ENCODE measurements at places on chromosomes 4 and X.
A peak's percentile ranks its signal among the peaks of the same experiment; 100 is the strongest.

- peak; percentile 8 for DNase-seq
These were observed 21.3 kb upstream of the SULT1E1 start for GRCh38 chr4:69881173-69881773.

DNA sequence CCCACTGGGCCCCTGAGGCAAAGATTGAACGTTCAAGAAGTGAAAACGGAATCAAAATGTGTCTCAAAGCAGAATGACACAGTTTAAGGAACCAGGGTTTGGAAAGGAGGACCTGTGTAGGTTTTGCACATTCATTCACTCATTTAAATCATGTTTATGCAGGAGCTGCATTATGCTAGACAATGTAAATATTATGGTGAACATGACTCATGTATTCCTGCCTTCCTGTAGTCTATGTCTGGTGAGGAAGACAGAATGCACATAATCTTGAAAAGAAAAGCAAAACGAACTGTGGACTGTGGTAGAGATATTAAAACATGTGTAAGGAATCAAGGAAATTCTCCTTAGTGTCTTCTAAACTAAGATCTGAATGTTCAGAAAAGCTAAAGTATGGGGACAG lies 311.8 kb upstream of the SMIM31 start:
- DNase-seq = no peak

GRCh38 chrX:153576961-153577360 lies 22.0 kb downstream of the CCNQ start:
- DNase-seq = no peak

DNA sequence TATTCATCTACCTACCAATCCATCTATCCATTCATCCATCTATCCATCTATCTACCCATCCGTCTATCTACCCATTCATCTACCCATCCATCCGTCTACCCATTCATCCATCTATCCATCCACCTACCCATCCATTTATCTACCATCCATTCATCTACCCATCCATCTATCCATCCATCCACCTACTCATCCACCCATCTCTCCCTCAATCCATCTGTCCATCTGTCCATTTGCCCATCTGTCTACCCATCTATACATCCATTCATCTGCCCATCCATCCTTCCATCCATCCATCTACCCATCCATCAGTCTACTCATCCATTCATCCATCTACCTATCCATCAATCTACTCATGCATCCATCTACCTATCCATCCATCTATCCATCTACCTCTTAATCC lies 126.8 kb upstream of the PSAPL1 start:
- no peak for DNase-seq

DNA sequence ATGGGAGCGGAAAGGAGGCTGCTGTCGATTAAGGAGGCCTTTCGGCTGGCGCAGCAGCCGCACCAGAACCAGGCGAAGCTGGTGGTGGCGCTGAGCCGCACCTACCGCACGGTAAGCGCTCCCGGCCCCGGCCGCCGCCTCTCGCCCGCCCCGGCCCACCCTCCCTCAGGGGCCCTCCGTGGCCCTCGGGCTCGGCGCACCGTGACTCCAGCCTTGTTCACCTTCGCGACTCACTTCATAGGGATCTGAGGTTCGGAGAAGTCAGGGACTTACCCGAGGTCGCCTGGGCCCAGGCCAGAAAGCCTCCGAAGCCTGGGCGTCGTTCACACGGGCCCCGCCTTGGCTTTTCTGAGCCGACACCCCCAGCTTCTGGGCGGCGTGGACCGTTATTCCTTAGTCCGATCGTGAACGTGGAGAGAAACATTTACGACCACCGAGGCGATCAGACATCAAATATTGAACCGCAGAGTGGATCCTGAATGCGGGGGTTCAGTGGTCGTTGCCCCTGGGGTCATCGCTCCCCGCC lies 362 bp downstream of the NCAPG start:
- peak; percentile 15 for DNase-seq

- peak; percentile 16 for DNase-seq
These were observed 13.9 kb upstream of the ETDC start for GRCh38 chrX:135295238-135295943.

DNA sequence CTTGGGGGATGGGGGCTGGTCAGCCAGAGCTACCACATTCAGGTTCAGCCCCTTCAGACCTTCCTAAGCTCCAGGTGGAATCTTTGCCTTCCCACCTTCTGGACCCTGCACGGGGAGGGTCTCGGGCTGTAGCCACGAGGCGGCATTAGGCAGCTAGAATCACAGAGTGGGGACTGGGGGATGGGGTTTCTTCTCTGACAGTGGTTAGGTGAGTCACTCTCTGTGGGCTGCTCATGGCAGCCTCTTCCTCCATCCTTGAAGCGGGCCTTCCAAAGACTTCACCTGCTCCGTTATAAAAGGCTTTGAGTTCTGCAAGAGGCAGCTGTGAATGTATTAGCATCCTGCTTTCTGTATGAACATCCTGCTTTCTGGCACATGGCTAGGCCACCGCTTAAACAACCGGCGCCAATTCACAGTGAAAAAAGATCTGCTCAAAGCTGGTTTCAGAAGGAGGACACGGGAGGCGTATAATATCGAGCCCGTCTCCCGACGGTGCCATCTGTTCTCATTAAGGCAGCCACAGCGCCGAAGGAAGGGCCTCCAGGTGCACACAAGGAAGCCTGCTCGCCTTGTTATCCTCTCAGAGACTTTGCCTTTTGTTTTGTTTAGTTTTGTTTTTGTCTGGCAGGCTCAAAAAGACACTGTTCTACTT lies 74.3 kb upstream of the IGFBP7 start:
- DNase-seq = no peak

DNA sequence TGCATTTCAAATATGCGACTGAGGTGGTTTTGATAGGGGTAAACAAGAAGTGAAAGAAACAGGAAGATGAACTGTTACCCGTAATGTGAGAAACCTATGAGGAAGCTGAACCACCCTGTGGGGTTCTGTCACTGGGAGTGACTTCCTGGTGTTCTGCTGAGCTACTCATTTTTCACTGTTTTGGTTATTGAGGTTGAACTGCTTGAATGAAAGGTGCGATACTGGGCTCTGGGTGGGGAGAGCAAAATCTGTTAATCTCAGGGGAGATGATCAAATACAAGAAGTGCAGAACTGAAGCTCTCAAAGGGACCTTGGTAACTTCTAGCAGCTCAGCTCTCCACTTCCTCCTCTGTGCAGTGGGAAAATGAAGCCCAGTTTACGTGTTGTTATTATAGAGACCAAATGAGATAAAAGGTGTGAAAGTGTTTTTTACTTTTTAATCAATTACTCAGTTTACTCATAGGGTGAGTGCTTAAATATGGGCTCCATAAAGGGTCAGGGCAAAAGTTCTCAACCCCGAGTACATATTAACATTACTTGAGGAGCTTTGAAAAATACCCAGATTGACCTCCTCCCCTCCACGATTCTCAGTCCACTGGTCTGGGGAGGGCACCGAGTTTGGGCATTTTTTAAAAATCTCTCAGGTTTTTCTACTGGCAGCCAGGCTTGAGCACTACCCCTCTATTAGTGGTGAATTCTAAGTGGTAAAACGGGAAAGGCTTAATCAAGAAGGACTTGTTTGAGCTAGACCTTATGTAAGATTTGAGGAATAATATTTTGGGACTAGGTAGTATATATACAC lies 66.7 kb downstream of the COQ2 start:
- no peak for DNase-seq

DNA sequence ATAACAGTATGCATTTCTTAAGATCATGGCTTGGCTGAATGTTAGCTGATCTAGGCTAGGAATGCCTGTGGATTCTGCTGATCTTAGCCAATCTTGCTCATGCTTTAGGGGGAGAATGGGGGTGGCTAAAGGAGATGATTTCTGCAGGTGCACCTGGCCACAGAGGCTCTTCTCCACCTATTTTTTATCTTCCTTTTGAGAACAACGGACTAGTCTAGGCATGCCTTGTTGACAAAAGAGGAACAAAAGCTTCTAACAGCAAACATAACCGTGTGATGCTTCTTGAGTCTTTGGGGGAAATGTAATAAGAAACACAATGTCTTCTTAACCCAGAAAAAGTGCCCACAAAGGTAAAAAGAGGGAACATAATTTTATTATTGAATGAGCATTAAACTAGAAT lies 743.5 kb downstream of the ARAP2 start:
- no peak for DNase-seq

- DNase-seq = no peak
These were observed 166.0 kb downstream of the STAG2 start for GRCh38 chrX:124127496-124127895.

- no peak for DNase-seq
These were observed 946.0 kb downstream of the RAB28 start for GRCh38 chr4:12538162-12538561.

- DNase-seq = no peak
These were observed 15.6 kb downstream of the PAQR3 start for GRCh38 chr4:78923464-78924312.

GRCh38 chrX:75603833-75604232 lies 81.0 kb upstream of the ZDHHC15 start:
- peak; percentile 36 for DNase-seq

DNA sequence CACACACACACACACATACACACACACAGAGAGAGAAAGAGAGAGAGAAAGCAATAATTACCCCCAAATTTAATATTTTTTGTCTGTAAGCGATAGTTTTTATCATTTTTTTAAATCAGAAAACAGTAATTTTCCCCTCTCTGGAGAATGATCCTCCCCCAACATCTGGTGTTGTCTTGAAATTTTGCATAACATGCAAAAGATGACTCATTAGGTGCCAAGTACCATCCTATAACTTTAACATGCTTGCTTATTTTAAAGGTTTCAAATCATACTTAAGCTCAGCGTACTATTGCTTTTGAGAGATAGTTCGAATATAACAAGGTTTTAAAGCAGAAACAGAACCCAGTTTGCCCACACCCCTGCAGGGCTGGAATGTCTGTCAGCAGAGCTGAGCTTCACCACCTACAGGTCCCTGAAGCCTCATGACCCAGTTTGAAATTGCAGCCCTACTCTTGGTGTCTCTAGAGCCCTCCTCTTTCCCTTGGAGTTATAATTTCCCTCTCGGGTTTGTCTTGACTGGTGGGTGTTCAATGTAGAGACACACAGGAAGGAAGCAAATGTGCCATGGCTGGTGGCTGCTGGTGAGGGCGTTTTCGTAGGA lies 175.0 kb upstream of the HS3ST1 start:
- no peak for DNase-seq

DNA sequence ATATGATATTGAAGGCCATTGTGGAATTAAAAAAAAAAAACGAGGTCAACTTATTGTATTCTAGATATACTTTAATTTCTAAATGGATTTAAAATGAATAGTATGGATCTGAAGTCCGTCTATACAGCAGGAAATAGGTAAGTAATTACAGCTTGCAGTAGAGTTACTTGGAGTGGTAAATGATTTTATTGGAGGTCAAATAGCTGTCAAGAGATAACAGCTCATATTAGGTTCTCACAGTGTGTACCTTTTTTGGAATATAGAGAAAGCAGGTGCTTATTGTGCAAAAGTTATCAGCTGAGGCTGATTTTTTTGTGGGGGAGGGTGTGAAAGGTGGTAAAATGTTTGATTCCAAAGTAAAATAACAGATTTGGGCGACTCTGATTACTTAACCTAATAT lies 17.7 kb downstream of the UPRT start:
- no peak for DNase-seq

DNA sequence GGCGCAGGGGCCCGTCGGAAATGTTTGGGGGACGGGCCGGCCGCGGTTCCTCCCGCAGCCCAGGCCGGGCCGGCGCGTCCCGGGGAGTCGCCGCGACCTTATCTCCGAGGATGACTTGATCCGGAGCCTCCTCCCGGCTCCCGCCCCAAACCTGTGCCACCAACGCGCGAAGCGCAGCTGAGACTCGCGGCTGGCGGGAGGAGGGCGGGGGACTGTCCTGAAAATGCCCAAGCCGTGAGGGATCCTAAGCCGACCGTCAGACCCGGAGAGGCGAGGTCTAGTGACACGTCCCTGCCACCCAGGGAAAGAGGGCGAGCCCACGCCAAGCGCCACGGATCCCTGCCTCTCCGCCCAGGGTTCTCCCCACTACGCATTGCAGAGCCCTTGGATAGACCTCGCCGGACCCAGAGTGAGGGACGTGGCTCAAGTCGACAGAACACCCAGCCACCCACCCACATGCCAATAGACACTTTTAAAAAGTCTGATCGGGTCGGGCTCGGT lies 26.9 kb downstream of the UTP14A start:
- DNase-seq = no peak

- DNase-seq = peak; percentile 56
These were observed 31.5 kb upstream of the IL21 start for GRCh38 chr4:122652379-122652778.

GRCh38 chrX:14700982-14701381 lies 171.6 kb downstream of the GLRA2 start:
- DNase-seq = no peak

GRCh38 chrX:94908171-94908570 lies 1234.2 kb downstream of the FAM133A start:
- no peak for DNase-seq

GRCh38 chr4:87916626-87917025 lies 58.9 kb upstream of the SPP1 start:
- DNase-seq = no peak

GRCh38 chr4:74570095-74570494 lies 125.2 kb downstream of the AREG start:
- no peak for DNase-seq

GRCh38 chr4:78938868-78939666 lies at the start of gene PAQR3:
Gene PAQR3 (minus strand): TSS chr4:78939438. CDS start chr4:78939224, 214 bp downstream.
- peak; percentile 97 for DNase-seq

GRCh38 chr4:124973716-124974115 lies 261.2 kb upstream of the ANKRD50 start:
- DNase-seq = no peak

- no peak for DNase-seq
These were observed 168.4 kb downstream of the KCNIP4 start for GRCh38 chr4:21780148-21780547.

Data from AG08396 (cell line).